ENCODE measurements at places on chromosomes 16 and 17.

GRCh38 chr16:28895609-28896008 is 17.3 kb downstream of the ATP2A1 start:
- no peak for DNase-seq

- no peak for DNase-seq
These were observed 57.7 kb downstream of the CMC2 start for GRCh38 chr16:80948886-80949493.

GRCh38 chr17:29359777-29360176 is 30.4 kb upstream of the TAOK1 start:
- DNase-seq: no peak

DNA sequence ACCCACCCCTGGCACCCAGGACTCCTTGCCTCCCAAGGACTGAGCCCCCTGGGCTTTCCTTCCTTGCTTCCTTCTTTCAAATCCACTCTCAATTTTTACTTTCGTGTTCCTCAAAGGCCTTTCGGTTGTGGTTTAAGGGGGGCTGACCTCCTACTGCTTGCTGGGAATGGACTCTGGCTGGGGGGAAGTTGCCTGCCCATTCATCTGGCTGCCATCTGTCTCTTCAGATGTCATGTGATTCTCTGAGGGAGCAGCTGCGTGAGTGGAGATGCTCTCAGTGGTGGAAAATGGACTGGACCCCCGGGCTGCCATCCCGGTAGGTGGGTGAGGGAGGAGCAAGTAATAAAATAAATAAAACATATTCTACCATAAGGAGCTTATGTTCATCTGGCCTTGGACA is 93.8 kb upstream of the RPRML start:
- DNase-seq: no peak

DNA sequence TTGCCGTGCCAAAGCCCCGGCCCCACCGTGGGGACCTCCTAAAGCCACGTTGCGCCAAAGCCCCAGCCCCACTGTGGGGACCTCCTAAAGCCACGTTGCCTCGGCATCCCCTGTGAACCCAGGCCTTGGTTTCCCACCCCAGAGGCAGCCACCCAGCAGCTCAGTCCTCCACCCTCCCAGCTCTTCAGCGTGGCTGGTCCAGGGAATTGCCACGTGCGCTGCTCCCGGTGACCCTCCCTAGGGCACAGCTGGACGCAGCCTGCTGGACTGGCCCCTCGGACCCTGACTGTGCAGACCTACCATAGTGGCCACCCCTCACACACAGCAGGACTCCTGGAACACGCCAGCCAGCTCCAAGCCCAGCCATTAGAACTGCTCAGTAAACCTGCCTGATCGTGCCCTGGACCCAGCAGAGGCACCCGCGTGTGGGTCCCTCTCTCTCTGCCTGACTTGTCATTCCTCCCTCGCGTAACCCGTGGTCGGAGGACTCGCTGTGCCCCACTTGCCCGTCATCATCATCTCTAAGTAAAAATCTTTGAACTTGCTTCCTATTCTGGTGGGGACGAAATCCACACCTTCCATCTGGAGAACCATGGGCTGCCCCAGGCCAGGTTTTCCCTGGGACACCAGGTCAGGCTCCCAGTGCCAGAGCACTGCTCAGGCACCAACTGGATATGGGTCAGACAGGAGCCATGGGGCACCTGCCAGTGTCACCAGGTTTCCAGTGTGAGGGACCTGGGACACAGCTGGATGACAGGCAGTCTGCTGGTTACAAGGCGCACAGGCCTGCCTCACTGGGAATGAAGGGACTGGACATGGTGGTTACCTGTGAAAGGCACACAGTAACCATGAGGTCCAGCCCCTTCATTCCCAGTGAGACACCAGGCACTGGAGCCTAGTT is 5.6 kb downstream of the CIAO3 start:
- DNase-seq: no peak

DNA sequence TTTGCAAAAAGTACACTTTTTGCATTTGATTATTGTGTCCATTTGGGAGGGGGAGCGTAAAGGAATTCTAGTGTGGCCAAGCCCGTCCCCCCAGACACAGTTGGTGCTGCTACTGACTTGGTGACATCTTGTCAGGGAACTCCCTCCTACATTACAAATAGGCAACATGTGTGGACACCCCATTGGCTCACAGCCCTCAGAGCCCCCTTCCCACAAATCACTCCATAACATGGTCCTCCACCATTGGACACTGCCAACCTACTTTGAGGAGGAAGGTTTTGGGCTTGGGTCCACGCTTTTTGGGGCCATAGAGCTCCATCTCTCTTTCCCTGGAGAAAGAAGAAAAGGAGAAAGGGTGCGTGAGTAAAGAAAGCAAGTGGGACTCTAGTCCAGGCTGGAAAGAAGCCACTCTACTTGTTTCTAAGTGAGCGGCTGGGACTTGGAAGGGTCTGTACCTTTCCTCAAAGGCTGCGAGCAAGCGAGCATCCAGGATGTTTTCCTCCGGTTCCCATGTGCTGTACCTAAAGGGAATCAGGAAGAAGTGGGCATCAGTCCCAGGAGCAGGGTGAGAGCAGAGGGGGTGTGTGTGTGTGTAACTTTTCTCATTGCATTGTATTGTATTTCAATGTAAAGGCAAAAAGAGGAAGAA is 958 bp downstream of the CBX8 start:
- no peak for DNase-seq

DNA sequence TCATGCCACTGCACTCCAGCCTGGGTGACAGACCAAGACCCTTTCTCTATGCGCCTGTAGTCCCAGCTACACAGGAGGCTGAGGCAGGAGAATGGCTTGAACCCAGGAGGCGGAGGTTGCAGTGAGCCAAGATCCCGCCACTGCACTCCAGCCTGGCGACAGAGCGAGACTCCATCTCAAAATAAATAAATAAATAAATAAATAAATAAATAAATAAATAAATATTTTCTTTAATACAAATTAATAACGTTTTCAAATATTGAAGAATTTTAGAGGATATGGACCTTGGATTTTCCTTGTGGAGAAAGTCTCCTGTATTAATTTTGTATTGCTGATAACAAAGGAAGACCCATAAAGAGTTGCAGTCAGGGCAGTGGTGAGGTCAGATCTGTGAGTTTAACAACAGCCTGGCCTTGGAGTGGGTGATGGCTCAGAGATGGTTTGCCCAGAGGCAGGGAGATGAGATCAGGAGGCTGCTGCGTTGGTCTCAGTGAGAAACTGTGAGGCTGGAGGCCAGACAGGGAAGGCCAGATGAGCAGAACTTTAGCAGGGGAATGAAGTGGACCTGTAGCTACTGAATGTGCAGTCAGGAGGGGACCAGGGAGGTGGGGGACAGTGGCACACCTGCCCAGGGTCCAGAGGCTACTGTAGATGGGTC is 4.4 kb upstream of the ASGR1 start:
- DNase-seq: no peak

DNA sequence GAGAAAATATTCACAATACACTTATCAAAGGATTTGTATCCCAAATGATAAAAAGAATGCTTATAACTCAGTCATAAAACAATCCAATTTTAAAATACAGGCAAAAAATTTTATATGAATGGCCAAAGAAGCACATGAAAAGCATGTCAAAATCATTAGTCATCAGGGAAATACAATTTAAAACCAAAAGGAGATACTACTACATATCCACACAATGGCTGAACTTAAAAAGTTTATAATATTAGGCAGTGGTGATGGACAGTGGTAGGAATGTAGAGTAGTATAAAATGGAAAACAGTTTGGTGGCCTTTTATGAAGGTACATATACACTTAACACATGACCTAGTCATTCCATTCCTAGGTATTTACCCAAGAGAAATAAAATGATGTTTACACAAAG is 12.2 kb downstream of the CMC2 start:
- no peak for DNase-seq

GRCh38 chr16:88202207-88202745 is 180.5 kb upstream of the ZNF469 start:
- no peak for DNase-seq

GRCh38 chr16:15403392-15403995 is 7.9 kb downstream of the MPV17L start:
- DNase-seq: no peak

- DNase-seq: no peak
These were observed 10.7 kb upstream of the CIITA start for GRCh38 chr16:10865991-10866966.

DNA sequence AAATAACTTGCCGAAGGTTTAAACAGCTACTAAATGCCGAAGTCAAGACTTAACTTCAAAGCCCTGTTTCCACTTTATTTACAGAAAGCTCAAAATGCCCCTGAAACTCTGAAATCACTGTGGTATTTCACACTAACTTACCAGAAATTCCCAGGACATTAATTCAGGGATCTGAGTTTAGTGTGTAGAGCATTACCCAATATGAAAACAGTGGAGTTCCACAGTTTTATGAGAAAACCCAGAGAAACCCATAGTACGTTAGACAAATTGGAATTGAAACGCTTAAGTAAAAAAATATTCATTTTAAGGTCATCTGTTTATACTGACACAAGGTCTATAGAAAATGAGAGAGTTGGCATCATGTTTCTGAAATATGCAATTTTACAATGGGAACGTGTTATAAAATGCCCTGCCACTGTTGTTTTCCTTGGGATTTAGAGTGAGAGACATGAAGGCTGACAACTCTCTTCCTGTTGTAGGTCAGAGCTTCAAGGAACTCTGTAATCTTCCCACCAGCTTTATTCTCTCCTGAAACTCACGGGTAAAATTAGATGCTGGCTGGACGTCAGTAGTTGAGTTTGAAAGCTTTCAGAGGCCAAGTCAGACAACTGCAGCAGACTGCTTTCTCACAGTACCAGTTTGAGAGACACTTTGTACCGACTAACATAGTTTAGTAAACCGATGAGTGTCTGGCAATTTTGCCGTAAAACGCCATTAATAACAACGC is 139.4 kb upstream of the TBX2 start:
- DNase-seq: no peak

- no peak for DNase-seq
These were observed 885 bp downstream of the ZNF207 start for GRCh38 chr17:32350666-32351418.

DNA sequence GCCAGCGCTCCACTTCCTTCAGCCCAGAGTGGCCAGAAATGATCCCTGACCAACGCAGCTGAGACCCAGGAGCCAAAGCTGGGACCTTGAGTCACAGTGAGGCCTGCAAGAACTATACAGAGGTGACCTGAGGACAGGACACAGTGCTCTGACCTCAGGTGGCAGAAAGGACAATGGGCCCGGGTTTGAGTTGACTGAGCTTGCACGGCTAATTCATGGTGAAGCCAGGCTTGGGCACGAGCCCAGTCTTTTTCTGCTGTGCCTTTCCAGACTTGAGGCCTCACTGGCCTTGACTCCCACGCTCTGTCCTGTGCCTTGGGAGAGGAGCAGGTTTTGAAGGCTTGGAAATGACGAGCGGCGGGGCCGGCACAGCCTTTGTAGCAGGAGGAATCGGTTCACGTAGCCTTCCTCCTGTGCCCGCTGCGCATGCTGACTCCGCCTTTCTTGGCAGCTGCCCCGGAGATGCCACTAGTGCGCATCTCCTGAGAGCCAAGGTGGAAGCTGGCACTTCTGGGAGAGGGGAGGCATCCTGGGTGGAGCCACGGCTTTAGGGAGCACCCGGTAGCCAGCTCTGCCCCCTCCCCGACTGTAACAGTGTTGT is 34.9 kb downstream of the NDEL1 start:
- DNase-seq: no peak

- no peak for DNase-seq
These were observed 43.4 kb downstream of the CYTH1 start for GRCh38 chr17:78738698-78739097.

DNA sequence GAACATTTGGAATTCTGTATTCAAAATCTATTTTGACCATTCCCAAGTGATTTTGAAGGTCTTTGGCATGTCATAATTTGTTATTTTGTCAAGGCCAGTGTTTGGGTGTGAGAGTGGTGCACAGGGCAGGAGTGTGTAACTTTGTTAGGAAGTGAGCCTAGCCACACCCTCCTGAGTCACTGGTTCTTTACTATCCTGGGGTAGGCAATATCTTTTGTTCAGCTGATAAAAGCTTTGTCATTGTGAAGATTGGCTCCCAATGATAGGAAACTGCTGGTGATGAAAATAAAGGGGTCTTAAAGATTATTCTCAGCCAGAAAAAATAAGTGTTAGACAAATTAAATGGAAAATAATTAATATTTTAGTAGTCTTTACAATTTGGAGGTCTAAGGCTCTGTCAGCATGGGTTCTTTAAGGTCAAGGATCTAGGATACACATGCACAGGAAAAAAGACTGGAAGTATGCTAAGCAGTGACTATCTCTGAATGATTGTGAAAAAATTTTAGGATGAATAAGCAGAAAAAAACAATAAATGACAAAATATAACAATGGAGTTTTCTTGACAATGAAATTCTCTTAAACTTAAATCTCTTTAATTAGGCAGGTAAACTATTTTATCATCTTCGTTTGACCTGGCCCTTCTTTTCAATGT is 5.1 kb downstream of the UBN1 start:
- no peak for DNase-seq

GRCh38 chr17:1231456-1231855 is 38.8 kb upstream of the BHLHA9 start:
- DNase-seq: no peak

- no peak for DNase-seq
These were observed 82.3 kb upstream of the DOC2B start for GRCh38 chr17:263773-264172.

DNA sequence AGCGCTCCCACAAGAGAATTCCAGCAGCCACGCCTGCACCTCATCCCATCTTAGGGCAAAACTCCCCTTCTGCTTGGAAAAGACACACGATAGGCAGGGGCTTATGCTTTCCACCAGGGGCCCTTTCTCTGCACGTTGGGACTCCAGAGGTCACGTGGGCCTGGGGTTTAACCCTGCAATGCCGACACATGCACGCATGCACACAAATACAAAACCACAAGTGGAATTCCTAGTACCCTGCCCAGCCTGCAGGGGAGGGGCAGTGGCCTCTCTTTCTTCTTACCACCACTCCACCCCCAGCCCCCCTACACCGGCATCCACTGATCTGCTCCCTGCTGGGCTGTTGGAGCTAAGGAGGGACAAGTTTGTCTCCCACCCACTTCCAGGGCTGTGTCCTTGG is 16.8 kb upstream of the CCDC182 start:
- no peak for DNase-seq

DNA sequence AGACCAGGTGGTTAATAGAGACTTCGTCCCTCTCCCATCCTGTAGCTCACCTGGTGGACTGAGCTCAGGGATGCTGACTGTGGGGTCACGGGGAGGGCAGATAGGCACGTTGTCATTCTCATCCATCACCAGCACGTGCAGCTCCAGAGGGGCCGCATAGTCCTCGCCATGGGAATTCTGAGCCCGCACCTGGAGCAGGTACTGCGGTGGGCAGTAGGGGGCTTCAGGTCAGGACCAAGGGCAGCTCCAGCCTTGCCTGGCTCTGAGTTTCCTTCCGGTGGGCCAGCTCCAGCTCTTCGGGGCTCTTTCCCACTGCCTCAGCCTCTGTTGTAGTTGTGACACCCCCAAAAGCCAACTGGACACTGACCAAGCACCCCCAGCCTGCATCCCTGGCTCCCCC is 5.6 kb downstream of the CDH16 start:
- no peak for DNase-seq

DNA sequence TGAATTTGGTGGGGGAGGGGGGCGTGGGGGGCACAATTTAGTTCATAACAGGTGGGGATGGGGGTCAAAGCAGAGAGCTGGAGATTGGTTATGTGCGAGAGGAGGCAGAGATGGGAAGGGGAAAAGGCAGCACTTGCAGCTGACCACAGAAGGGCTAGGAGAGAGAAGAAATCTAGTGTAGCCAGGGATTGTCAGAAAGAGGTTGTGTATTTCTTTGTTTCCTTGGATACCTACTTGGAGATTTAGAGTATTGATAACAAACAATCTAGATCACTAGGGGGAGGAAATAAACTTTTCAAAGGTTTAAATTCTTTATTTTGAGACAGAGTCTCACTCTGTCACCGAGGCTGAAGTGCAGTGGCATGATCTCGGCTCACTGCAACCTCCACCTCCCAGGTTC is 47.1 kb upstream of the YPEL2 start:
- DNase-seq: no peak
